ENCODE measurements at places on chromosomes 3 and 15.
A peak's percentile ranks its signal among the peaks of the same experiment; 100 is the strongest.

- peak; percentile 62 for DNase-seq
These were observed 123.1 kb downstream of the DMXL2 start for GRCh38 chr15:51499379-51499976.

- DNase-seq, result no peak
These were observed 224.3 kb downstream of the EDEM1 start for GRCh38 chr3:5411786-5412185.

GRCh38 chr3:24426896-24427295, 67.8 kb downstream of the THRB start:
- DNase-seq, result no peak

DNA sequence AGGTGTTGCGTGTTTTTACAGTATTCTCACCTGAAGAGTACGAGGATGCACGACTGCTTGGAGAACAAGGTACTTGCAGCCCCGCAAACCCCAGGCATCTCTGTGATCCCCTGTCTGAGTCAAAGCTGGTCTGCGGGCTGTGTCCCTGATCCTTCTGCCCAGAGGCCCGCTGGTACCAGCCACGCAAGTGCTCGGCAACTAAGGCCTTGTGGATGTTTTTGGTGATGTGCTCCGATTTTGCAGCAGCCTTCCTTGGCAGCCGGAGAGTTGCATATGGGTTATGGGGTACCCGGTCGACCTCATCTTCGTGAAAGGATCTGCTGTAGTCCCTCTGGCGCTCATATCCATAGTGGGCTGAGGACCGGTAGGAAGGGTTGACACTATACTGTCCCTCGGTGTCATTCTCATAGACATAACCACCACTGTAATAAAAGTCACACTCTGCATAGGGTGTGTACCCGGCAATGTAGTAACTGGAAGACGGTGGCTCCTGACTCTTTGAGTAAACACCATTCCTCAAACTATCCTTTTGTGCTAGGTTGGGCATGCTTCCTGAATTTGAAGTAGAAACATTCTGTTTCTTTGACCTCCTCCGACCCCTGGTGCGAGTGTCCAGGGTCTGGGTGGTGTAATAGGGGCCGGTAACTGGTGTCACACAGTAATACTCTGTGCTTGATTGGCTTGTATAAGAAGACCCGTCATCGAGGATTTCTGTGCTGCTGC, 58.6 kb upstream of the LMOD3 start:
- DNase-seq, result no peak

- DNase-seq, result no peak
These were observed 133.5 kb upstream of the STT3B start for GRCh38 chr3:31399271-31399670.

GRCh38 chr3:109224333-109224732, 87.8 kb downstream of the C3orf85 start:
- DNase-seq, result peak; percentile 42

DNA sequence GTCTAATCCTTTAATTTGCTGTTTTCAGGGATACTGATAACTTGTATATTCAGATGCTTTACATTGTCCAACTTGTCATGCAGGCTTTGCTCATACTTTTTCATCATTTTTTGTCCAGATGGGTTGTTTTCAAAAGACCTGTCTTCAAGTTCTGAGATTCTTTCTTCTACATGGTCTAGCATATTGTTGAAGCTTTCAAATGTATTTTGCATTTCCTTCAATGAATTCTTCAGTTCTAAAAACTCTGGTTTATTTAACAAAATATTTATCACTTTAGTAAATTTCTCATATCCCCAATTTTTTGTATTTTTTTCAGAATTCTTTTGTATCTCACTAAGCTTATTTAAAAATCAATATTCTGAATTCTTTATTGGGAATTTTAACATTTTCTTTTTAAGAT, 388.3 kb upstream of the IL12A start:
- DNase-seq, result no peak

DNA sequence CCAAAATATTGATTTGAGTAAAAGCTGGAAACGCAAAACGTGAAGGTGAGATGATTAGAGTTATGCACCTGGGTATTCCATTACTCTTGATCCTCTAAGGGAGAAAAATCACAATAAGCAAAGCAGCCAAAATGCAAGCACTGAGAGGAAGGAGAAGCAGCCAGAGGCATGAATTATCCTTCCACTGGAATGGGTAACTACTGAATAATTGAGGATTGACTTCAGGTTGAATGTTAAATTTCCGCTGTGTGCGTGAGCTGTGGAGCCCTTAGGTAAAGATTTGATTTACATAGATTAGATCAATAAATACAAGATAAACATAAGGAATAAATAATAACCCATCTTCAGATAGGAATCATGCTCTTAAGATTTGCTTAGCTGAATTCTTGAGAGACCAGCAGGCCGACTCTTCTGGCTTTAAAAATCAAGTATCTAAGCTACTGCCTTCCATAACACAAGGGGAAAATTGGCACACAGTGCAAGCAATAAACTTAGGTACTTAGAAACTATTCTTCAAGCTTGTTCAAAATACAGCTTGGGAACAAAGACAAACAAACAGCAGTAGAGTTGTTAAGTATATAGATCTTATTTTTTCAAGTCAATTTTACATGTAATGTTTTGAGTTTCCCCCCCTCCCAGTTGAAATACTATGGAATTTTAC, 1459.5 kb downstream of the ZPLD1 start:
- no peak for DNase-seq

GRCh38 chr3:138078901-138079344, 36.5 kb downstream of the DZIP1L start:
- peak; percentile 96 for DNase-seq

GRCh38 chr3:65371053-65371452, 667.7 kb downstream of the MAGI1 start:
- DNase-seq, result no peak

DNA sequence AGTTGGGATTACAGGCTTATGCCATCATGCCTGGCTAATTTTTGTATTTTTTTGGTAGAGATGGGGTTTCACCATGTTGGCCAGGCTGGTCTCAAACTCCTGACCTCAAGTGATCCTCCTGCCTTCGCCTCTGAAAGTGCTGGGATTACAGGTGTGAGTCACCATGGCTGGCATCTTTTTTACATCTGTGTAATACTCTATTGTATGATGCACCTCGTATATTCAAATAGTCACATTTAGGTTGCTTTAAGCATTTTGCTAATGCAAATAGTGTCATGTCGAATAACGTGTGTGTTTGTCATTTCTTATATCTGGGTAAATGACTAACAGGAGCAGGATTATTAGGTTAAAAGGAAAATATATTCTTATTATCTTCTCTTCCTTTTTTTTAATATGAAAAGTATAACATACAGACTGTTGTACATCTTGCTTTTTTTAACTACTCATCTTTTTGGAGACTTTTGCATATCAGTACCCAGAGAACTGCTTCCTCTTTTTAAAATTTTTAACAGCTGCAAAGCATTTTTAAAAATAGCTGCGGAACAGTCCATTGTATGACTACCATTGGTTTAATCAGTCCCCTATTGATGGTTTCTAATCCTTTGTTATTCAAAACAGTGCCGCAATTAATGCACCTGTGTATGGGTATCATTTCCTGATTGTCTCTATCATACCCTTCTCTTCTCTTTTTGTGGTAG, 13.4 kb downstream of the SCAMP5 start:
- no peak for DNase-seq

DNA sequence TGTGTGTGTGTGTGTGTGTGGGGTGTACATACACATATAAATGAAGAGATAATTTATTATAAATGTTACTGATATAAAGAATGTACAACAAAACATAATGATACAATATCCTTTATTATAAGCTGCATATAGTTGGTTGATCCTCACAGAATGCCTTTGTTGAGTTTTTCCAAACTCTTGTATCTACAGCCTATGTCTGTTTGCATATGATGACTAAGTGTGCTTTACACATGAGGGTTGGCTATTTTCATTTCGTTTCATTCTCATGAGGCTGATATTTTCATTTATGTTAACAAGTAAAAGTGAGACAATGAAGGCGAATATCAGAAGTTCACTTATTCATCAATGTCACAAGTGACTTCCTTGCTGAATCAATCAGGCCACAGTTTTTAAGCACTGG, 45.1 kb downstream of the TM2D3 start:
- no peak for DNase-seq

DNA sequence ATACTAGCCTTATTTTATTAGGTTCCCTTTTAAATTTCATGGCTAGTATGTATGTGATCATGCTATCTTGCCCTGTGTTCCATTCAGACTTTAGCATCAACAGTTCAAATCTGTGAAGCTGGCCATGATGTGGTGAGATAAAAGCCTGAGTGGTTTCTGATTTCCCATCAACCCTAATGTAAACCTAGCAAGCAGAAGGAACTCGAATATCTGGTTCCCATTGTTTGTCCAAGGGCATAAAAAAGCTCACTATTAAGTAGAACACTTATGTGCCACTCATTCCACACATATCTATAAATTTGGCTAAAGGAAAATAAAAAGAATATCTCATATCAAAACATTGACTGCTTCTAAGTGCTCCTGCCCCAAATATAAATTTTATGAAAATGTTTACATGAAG, 311.7 kb downstream of the CADM2 start:
- no peak for DNase-seq

GRCh38 chr3:12892840-12893189, 51.5 kb upstream of the RPL32 start:
- no peak for DNase-seq

- peak; percentile 30 for DNase-seq
These were observed 433.7 kb downstream of the MAGI1 start for GRCh38 chr3:65604863-65605526.

GRCh38 chr3:171419457-171419856, 40.7 kb downstream of the TNIK start:
- DNase-seq, result no peak

GRCh38 chr3:9810433-9810770, 340 bp downstream of the TTLL3 start:
- no peak for DNase-seq

DNA sequence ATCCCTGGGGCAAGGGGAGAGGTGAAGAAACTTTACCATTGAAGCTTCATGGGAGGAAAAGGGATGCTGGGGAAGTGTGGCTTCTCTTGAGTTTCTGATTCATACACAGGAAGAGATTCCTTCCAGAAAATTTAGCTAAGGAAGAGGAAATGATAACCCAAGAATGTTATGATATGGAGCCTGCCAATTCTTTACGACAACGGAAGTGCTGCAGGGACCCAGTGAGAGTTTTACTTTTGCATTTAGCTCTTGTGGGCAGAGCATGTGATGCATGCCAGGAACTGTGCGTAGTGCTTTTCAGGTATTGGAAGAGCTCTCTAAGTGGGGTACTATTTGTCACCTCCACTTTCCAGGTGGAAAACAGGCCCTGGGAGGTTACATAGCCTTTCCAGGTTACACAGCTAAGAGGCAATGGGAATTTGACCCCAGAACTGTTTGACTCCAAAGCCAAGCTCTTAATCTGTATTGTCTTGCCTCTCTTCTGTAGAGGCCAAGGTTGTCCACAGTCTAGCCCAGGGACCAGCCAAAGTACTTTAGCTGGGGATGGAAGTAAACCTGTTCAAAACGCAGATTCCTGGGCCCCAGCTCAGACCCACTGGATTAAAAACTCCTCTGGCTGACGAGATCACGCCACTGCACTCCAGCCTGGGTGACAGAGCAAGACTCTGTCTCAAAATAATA, 23.0 kb downstream of the CMTM7 start:
- DNase-seq, result peak; percentile 84

DNA sequence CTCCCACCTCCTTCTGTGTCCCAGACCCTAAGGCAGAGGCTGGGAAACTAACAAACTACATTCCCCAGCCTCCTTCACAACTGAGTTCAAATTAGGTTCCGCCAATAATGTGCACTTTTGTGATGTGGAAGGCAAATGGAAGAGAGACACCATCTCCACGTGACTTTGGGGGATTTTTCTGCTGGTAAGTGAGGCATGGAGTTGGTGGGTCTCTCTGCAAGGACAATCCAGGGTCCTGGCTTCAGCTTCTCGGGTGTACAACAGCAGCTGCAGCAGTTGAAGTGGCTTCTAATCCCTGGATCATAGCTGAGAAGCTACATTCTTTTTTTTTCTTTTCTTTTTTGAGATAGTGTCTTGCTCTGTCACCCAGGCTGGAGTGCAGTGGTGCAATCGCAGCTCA, 58.9 kb upstream of the GATA2 start:
- DNase-seq, result no peak

DNA sequence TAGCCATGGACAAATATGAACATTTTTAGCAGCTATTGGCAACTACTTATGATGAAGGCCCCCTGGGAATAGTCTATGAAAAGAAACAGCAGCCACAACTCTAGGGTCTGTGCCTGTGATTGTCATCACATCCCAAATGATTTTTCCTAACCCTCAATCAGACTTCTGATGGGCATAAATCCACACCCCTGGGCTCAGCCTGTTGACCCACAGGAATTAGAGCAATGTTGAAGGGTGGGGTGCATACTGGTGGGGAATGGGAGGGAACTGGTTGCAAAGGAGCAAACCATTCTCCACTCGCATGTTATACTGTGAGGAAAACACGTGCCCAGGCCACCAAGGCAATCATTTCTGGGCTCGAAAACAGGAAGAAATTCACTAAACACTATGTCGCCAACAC, 106.5 kb upstream of the CTNNB1 start:
- DNase-seq, result no peak

GRCh38 chr3:42755681-42756578, 17.1 kb downstream of the CCDC13 start:
- peak; percentile 49 for DNase-seq

DNA sequence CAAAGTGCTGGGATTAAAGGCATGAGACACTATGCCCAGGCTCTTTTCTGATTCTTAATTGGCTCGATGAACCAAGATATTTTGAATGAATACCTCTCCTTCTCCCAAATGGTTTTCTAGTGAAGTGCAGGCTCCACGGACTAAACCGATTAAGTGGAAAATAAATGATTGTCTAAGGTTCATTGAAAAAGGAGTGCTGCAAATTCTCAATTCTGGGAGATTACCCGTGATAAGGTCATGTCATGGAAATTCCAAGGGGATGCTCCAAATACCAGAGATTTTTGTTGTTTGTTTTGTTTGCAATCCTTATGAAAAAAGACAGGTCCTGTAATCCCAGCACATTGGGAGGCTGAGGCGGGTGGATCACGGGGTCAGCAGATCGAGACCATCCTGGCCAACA, 406.9 kb upstream of the TBL1XR1 start:
- DNase-seq, result no peak

DNA sequence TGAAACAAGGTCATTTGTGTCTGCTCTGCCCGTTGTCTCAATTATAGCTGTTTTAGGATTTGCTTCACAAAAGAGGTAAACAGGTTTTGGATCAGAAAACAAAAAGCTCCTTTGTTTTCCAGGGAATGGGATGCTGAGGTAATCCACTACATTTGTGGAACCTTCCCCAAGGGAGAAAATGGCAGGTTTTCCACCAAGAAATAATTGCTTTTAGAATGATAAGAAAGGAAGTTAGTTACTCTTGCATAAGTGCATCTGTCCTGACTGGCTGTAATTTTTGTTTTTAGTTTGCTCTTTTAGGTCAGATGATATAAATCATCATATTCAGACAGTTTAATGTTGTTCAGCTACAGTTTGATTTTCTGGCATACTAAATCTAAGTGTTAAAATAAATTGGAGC, 198.5 kb upstream of the COL8A1 start:
- DNase-seq, result no peak

DNA sequence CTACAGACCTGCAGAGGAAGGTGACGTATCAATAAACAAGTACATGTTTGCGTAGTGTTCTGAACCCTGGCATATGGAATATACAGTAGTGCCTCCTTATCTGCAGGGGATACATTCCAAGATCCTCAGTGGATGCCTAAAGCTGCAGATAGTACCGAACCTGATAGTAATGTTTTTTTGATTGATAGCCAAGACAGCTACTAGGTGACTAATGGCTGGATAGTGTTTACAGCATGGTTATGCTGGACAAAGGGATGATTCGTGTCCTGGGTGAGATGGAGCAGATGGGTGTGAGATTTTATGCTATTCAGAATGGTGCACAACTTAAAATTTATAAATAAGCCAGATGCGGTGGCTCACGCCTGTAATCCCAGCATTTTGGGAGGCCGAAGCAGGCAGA, 55.8 kb upstream of the IGF2BP2 start:
- DNase-seq, result peak; percentile 30

All from ELR (cell line).